ENCODE measurements at places on chromosomes 6 and 20.
A peak's percentile ranks its signal among the peaks of the same experiment; 100 is the strongest.

DNA sequence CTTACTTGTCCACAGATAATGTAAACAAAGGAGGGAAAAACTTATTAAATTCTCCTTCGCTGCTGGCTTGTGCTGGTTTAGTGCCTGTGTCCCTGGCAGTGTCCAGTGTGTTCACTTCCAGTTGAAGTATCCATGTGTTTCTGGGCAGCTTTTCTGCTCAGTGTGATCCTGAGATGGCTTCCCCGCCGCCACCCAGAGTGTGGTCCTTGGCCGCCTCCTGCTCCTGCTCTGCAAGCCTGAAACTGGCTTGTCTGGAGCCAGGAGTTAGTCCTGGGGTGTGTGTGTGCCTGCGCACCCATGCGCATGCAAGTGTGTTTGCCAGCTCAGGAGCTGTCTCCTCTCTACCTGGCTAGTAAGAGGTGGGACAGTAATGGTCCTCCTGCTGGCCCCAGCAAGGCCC lies 7.2 kb downstream of the BTBD3 start:
- DNase-seq = no peak

DNA sequence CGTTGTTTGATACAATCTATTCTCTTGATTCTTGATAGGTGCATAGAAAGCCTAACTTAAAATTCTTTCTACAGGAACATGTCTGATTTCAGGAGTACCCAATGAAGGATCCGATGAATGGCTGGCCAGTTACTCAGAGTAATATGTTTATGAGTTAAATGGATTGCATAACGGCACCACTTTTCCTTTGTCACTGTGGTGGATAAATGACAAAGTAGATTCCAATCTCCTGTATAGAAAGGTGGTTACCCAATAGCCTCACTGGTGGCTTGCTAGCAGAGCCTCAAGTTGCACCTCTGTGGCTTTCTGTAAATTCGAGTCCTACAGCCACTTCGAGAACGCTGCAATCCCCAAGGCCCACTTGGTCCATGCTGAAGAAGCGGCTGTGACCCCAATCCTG lies 28.4 kb downstream of the LHFPL5 start:
- no peak for DNase-seq

DNA sequence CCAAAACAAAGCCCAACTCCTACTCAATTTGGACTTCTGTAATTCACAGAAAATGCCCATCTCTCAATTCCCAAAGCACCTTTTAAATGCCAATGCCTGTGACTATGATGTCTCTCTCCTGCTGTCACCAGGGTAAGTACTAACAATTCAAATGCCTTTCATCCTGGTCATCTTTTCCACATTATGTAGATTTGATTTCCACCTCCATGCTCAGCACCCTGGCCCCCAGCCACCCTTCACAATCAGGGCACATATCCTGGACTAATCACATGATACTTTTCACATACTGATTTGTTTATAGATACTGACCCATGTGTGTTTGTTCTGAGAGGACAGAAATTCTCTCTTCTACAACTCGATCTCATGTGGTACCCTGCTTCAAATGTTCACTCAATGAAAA lies 236.3 kb downstream of the PTPRK start:
- no peak for DNase-seq

DNA sequence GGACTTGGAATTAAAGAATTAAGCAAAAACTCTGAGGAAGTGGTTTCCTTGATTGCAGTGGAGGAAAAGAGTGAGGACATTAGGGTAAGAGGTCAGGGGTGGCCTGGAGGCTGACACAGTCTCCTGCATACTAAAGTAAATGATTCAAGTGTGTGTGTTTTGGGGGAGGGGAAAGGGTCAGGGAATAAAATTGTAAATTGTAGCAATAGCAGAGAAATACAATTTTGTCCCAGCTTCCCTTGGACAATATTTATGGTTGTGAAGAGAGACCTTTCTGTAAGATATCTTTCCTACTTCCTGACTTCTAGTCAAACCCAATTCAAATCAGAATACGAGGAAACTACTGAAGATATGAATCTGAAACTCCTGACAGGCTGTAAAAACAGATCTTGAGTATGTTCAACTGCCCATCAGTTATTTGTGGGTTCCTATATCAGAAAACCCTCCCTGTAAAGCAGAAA lies 143.4 kb upstream of the HMGN3 start:
- DNase-seq = no peak

DNA sequence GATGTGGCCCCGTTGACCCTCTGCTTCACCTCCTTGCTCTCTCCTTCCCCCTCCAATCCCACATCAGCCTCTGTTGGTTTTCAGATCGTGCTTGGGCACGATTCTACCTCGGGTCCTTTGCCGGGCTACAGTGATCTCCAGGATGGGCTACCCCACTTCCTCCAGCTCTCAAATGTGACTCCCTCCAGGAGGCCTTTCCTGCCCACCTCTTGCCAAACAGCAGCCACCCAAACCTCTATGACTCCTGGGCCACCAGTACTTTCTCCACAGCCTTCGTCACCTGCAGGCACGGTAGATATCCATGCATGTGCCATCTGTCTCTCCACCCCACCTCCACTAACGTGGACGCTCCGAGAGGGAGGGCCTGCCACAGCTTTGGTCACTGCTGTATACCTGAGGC lies 55.9 kb upstream of the NXT1 start:
- no peak for DNase-seq

GRCh38 chr6:133017581-133017980 lies 203.2 kb downstream of the RPS12 start:
- DNase-seq = no peak

GRCh38 chr6:155629652-155630051 lies 174.0 kb upstream of the NOX3 start:
- DNase-seq = no peak

DNA sequence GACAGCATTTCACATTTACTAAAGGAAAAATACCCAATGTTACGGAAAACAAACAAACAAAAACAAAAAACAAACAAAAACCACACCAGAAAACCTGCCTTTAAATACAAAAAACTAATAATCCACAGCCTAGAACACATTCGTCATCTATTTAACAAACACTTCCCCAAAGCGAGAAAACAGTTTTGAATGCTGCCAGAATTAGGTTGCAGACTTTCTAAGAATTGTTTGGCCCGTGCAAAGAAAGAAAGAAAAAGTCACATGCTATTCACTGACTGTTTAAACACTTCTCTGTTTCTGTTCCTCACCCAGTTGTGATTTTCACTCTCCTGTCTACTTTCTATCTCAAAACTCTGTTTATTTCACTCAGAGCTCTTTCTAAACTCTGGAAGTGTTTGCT lies 52.5 kb downstream of the BCAS1 start:
- no peak for DNase-seq

DNA sequence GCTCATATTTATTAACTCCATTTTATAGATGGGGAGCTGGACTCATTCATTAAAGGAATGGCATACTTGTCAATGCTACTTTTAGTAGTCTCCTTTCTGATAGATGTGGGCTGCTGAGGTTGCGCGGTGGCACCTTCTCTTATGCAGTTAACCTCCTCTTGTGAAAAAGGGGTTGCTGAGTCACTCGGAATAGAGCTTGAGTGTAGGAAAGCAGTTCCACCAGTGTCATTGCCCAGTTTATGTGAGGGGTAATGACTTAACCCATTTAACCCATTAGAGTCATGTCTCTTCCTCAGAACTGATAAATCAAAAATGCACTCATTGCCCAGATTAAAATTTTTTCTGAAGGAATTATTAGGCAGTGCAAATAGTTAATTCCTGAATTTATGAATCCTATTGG lies 6.3 kb downstream of the MAPK14 start:
- DNase-seq = peak; percentile 14

- DNase-seq = no peak
Observed at GRCh38 chr6:36124881-36125280, 5.4 kb upstream of the MAPK13 start.

GRCh38 chr6:11374036-11375010 lies 141.9 kb upstream of the NEDD9 start:
- no peak for DNase-seq

DNA sequence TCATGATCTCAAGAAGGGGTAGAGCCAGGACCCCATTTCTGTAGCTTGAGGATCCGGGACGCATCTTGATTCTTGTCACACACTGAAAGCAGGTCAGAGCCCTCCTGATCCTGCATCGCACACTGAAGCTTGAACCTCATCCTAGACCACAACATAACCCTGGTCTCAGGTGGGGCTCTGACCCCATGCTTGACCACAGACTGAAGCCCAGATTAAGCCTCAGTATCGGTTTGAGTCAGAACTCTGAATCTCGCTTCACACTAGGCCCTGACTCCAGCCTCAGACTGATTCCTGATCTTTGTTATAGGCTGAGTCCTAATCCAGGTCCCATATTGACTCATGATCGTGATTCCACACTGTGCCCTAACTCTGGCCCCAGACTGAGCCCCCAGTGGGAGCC lies 8.5 kb upstream of the RSPO4 start:
- no peak for DNase-seq

DNA sequence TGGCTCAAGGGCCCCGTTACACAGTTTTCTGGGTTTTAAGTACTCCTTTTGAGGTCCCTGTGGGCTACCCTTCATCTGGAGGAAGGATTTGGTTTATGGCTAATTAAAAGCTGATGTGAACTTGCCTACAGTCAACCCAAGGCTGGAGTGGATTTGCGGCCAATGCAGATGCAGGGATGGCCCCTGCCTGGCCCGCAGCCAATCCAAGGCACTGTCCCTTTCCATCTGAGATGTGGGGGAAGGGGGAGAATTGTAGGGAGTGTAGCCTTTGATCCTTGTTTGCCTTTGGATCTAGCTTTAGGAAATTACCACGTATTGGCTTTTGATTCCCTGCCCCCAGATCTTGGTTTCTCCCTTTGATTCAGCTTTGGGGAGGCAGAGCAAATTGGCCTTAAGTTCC lies 128.0 kb upstream of the GGTLC1 start:
- no peak for DNase-seq

GRCh38 chr6:31352310-31352682 lies 4.7 kb downstream of the HLA-B start:
- no peak for DNase-seq

All from activated naive CD8-positive, alpha-beta T cell treated with anti-CD3 and anti-CD28 coated beads, Interleukin-2, amount 50 U/mL, for 16 hours (primary cell).